ENCODE measurements at places on chromosomes 2 and 18.

GRCh38 chr18:49699303-49699702 lies 114.0 kb downstream of the ACAA2 start:
- DNase-seq: no peak

DNA sequence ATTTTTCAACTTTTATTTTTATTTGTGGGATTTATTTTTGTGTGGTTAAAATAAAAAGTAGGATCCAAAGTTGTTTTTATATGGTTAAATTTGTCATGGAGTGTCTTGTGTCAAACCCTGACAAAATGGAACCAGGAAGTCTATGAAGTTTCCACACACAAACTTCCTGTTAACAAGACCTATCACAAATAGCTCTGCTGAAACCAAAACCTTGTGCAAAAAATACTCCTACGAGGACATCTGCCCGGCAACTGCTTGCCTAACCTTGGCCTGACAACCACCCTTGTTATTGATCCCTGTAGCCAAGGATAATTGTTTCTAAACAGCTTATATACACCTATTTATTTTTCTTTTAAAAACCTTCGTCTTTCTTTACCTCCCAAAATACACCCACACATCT lies 389.6 kb downstream of the TRIB2 start:
- DNase-seq: no peak

DNA sequence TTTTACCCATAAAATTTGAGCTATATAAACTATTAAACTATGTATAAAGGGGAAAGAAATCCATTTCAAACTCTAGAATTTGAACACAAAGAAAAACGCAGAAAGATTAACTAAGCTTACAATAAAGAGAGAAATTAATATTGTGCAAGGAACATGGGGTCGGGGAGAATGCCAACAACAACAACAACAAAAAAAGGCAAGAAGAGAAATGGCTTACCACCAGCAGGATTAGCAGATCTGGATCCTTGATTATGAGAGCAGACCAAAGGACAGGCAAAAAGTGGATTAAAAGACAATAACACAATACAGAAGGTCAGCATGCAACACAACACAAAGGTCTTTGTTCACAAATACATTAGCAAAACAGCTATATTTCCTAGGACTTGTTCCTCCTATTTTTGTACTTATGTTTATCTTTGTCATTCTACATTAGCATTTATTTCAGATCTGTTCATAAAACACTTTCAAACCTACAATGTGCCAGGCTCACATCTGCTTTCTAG lies 103.4 kb upstream of the RNU4ATAC start:
- DNase-seq: no peak

DNA sequence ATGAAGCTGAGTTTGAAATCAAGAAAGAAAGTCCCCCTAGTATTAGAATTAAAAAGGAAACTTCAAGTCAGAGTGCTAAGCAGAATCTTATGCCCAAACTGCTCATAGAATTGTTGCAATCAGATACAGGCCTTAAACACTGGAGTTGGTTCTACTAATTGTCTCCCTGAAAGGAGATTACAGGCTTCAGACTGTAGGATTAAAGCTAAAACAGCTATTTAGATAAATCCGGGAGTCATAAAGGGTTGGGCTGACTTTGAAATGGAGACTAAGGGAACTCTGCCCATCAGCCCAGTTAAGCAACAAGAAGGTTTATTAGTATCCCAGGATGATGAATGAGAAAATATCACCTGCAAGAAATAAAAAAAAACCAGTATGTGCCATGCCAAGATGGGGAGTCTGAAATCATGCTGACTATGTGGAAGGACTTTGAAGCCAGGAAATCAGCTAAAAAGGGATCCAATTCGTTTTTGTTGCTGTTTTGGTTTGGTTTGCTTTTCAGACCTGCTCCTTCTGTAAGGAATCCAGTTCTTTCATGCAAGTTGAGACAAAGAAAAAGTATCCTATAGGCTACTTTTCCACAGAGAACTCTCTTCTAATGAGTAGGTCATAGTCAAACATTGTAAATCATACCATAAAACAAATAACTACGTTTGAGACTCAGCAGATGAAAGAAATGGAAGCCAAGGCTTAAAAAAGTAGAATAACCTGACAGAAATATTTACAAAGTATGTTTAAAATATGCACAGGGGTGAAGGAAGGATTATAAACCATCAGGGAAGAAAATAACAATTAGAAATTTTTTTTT lies 37.6 kb upstream of the MSTN start:
- no peak for DNase-seq

DNA sequence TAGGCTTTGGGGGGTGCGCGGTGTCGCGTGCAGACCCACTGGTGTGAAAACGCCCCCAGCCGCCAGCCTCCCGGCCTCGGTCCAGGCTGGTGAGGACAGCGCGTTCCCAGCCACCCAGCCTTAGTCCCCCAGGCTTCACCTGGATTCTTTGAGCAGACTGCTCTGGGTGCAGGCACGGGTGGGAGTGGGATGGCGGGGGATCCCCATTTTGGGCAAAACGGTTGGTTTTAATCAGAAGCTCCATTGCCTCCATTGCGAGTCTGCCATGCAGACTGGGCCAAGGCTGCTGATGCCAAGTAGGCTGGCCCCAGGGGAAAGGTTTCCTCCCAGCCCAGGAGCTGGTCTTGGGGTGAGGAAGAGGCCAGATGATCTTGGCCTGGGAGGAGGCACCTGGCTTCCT lies 445 bp downstream of the MLPH start:
- DNase-seq: no peak

GRCh38 chr2:12076810-12077209 lies 330.4 kb downstream of the LPIN1 start:
- no peak for DNase-seq

DNA sequence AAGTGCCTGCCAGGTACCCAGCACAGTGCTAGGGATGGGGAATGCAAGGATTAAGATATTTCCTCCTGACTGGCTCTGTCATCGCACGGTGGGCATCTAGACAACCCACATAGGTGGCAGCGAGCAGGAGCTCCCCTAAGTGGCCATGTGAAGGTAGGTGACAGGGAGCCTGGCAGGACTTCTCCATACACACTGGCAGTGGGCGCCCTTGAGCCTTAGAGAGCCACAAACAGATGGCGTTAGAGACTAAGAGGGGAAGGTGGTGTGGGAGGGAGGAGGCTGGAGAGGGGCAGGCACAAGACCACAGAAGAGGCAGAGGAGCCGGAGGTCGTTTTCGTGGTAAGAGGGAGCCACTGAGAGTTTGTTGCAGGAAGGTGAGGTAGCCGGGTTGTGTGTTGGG lies 15.2 kb downstream of the PRELID3A start:
- no peak for DNase-seq

DNA sequence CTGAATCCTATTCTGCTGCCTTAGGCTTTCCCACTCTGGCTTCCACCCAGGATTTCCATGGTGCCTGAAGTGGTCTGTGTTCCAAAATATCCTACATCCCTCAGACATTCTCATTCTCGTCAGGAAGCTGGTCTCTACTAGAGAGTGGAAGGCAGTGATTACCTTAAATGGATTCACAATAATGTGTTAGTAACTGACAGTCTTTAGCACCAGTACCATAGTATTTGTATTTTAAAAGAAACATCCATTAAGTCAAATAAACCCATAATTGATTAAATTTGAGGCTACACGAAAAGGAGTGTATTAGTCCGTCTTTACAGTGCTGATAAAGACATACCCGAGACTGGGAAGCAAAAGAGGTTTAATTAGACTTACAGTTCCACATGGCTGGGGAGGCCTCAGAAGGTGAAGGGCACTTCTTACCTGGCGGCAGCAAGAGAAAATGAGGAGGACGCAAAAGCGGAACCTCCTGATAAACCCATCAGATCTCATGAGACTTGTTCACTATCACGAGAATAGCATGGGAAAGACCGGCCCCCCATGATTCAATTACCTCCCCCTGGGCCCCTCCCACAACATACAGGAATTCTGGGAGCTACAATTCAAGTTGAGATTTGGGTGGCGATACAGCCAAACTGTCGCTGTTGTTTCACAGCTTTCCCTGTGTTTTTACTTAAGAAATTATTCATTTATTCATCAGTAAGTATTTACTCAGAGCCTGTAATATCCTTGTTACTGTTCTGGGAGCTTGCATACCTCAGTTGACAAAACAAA lies 306.5 kb downstream of the STK39 start:
- DNase-seq: no peak

- DNase-seq: no peak
Observed at GRCh38 chr2:126889496-126890135, 9.1 kb upstream of the TEX51 start.

- DNase-seq: no peak
Observed at GRCh38 chr2:207332480-207333212, 166.9 kb upstream of the KLF7 start.

- DNase-seq: no peak
Observed at GRCh38 chr2:75500633-75501032, 60.1 kb downstream of the EVA1A start.

DNA sequence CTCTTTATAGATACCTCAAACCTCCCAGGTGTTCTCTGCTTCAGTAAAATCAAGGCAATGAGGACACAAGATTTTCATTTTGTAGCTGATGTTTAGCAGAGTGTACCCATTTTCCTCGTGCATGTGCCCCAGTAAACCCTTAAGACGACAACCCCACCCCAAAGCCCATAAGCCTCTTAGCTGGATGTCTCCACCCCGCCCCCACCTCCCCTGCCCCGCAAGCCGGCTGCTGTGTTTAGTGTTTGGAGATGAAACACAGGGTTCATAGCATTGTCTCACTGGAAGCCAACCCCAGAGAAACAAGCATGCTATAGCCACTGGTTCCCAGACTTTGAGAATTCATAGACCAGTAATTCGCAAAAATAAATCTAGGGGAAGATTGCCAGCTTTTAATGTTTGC lies 5.8 kb upstream of the SAG start:
- DNase-seq: no peak

- DNase-seq: no peak
Observed at GRCh38 chr2:174376967-174377366, 18.6 kb upstream of the SCRN3 start.

DNA sequence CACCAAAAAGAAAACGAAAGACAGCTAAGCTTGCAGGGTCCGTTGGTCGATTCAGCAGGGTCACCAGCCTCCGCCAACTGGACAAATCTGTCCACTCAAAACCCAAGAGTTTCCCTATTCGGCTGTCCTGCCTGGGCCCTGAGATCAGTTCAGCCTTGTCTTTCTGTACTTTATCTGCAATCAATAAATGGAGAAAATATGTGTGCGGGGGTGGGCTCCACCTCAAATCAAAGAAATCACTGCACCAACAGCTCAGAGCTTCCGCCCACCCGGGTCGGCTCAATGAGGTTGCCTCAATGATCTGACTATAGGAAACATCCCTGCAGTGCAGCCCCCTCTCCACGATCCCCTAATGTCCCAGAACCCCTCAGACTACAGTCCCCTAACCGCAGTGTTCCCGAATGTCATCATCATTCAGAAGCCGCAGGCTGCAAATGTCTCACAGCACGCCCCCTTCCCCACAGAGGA lies 447 bp downstream of the GGCX start:
- DNase-seq: no peak
